ENCODE measurements at places on chromosomes 1 and 21. TPM values are rescaled to one million over a fixed set of nuclear protein-coding genes. Genes with fewer than 3 reads are reported as not detected.
A peak's percentile ranks its signal among the peaks of the same experiment; 100 is the strongest.

GRCh38 chr1:29382851-29383745 is 146.8 kb downstream of the PTPRU start:
- no peak for DNase-seq

- peak; percentile 35 for DNase-seq
Measured at GRCh38 chr1:118338936-118339335, 153.9 kb upstream of the SPAG17 start.

GRCh38 chr1:23395849-23396248 is 26.2 kb upstream of the ZNF436 start:
- DNase-seq: no peak

- DNase-seq: no peak
Measured at GRCh38 chr1:81327103-81327710, 473.5 kb upstream of the ADGRL2 start.

DNA sequence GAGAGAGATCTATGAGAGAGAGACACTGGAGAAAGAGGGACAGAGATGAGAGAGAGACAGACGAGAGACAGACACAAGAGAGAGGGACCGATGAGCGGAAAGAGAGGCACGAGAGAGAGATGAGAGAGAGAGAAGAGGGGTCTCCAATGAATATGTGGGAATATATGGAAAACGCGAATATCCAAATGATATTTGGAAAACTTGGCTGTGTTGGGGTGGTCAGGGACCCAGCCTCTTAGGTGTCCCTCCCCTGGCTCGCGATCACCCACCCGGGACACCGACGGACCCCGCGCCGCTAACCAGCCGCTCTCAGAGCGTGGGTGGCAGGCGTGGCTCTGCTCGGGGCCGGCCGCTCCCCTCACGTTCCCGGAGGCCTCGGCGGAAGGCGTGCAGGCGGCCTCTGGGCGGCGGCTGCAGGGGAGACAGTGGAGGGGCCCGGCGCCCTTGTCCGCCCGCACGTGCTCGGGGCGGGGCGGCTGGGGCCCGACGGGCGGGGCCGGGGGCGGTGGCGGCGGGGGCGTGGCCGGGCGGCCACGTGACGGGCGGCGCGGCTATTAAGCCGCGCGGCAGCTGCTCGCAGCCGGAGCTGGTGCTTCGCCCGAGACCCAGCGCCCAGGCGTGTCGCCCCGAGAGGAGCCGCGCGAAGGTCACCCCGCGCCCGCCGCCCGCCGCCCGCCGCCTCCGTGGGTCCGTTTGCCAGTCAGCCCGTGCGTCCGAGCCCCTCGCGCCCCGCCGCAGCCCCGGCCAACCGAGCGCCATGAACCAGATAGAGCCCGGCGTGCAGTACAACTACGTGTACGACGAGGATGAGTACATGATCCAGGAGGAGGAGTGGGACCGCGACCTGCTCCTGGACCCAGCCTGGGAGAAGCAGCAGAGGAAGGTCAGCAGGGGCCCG is at the start of gene ACTN2:
TSS of gene ACTN2 (plus strand) at position 583 of the 898 bp plus-strand sequence. CDS start at position 758, 175 bp downstream.
- DNase-seq: peak; percentile 79

- DNase-seq: no peak
Measured at GRCh38 chr1:205056188-205056611, 13.2 kb downstream of the CNTN2 start.

- peak; percentile 57 for DNase-seq
Measured at GRCh38 chr1:150973836-150974579, 627 bp downstream of the CERS2 start.

The PCP4 gene
- not detected for total RNA-seq

The RBM11 gene
- 4.1 TPM for total RNA-seq

The JAM2 gene
- total RNA-seq: 0.42 TPM

The ATP1A4 gene
- total RNA-seq: not detected

The CCDC27 gene
- total RNA-seq: not detected

Measured in Daoy (cell line).